ENCODE measurements at places on chromosomes 1 and 21. TPM values are rescaled to one million over a fixed set of nuclear protein-coding genes. Genes with fewer than 3 reads are reported as not detected.

The RPL5 gene
- 711 TPM for total RNA-seq

DNA sequence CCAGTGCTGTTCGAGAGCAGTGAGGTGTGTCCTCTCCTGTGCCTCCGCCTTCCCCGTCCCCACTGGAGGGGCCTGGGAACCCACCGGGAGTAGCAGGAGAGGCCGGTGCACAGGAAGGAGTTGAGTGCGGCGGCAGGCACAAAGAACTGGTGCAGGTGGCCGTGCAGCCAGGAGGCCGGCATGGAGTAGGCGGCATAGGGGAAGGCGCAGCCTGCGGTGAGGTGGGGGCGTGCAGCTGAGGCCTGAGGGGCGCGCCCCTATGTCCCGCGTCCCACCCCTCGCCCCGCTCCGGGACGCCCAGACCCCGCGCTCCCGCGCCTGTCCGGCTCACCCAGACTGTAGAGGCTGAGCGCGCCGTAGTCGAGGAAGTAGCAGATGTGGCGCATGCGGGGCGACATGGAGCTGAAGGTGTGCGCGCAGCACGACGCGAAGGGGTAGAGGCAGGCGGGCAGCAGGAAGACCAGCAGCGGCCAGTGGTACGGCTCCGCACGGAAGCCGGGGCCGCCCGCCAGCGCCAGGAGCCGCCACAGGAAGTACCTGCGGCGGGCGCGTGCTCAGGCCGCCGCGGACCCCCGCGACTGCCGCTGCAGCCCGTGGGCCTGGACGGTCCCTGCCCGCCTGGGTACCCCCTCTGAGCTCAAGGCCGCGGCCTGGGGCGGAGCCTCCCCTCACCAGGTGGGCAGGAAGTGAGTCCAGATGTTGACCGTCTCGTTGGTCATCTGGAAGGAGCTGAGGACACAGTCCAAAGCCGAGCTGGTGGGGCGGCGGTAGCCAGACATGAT lies 2.2 kb downstream of the PAQR6 start:
- H3K36me3 ChIP-seq, result peaks cover 23% of the 10 kb centered on the region
- peak overlapping the region; percentile 34 for H3K4me3 ChIP-seq
- peaks cover 10% of the 10 kb centered on the region for H3K27me3 ChIP-seq
- H3K27ac ChIP-seq, result no peak overlapping the region
- DNase-seq, result peak; percentile 73
- H3K4me1 ChIP-seq, result peaks cover 21% of the 10 kb centered on the region

DNA sequence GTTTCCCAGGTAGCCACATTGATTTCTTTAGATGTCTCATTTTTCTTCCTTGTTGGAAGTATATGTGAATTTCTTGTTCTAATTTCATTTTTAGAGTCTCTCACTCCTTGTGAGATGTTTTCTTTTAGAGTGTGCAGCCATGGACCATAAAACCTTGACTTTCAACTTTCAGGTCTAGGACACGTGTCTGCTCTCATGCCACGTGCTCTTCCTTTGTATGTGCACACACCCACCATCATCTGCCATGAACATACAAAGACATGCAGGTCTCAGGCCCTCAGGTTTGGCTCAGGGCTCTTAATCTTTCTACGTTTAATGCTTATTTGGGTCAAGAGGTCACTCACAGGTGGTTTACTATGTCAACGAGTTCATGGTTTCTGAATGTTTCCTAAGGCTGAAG lies 70.6 kb downstream of the DDX20 start:
- no peaks in the 10 kb centered on the region for H3K36me3 ChIP-seq
- no peak for DNase-seq
- H3K4me1 ChIP-seq, result no peaks in the 10 kb centered on the region
- H3K27me3 ChIP-seq, result no peaks in the 10 kb centered on the region
- no peak overlapping the region for H3K4me3 ChIP-seq

- H3K36me3 ChIP-seq, result peaks cover 23% of the 10 kb centered on the region
- peaks cover 7% of the 10 kb centered on the region for H3K4me1 ChIP-seq
- H3K27ac ChIP-seq, result no peak overlapping the region
- H3K4me3 ChIP-seq, result no peak overlapping the region
- no peak for DNase-seq
Measured at GRCh38 chr1:3743826-3744225, 8.4 kb upstream of the CCDC27 start.

The MTF1 gene
- total RNA-seq, result 26.3 TPM

- no peaks in the 10 kb centered on the region for H3K27me3 ChIP-seq
- no peaks in the 10 kb centered on the region for H3K36me3 ChIP-seq
- H3K4me1 ChIP-seq, result no peaks in the 10 kb centered on the region
- DNase-seq, result no peak
Measured at GRCh38 chr1:236072001-236072400, 7.1 kb upstream of the NID1 start.

GRCh38 chr1:71510725-71511124 lies 429.9 kb upstream of the ZRANB2 start:
- no peak overlapping the region for H3K27ac ChIP-seq
- no peak for DNase-seq
- no peak overlapping the region for H3K4me3 ChIP-seq
- no peaks in the 10 kb centered on the region for H3K4me1 ChIP-seq

Data from upper lobe of right lung (tissue), 1 donor.